CD14-positive monocyte (primary cell): ENCODE measurements at places on chromosomes 1 and 21.

GRCh38 chr1:113783254-113784103, 24.2 kb upstream of the PHTF1 start:
- DNase-seq = peak; percentile 91

DNA sequence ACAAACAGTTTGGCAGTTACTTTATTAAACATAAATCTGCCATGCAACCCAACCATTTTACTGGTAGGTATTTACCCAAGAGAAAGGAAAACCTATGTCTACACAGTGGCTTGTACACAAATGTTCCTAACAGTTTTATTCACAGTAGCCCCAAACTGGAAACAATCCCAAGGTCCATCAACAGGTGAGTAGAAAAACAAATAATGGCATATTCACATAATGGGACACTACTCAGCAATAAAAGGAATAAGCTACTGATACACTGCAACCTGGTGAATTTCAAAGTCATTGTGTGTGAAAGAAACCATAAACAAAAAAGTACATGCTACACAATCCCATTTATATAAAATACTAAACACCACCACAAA, 12.7 kb downstream of the KYAT3 start:
- no peak for DNase-seq

- no peak for DNase-seq
These were observed 19.7 kb downstream of the EPHA8 start for GRCh38 chr1:22582661-22583635.

- no peak for DNase-seq
These were observed 25.8 kb downstream of the KCNN3 start for GRCh38 chr1:154844297-154844681.
